Activated T-cell treated with anti-CD3 and anti-CD28 coated beads, Interleukin-2, amount 50 U/mL, for 4 hours (primary cell): ENCODE measurements at places on chromosomes 3 and 15. TPM values are rescaled to one million over a fixed set of nuclear protein-coding genes. Genes with fewer than 3 reads are reported as not detected.

BSN gene
- 0.30 TPM for total RNA-seq

SERINC4 gene
- 0.24 TPM for total RNA-seq

GNAT1 gene
- not detected for total RNA-seq

GATA2 gene
- total RNA-seq: 12.2 TPM

DPPA2 gene
- total RNA-seq: not detected

CCDC51 gene
- total RNA-seq: 29.4 TPM

ZIC1 gene
- not detected for total RNA-seq

ZDHHC3 gene
- 44.5 TPM for total RNA-seq

FOXL2 gene
- not detected for total RNA-seq

TOMM70 gene
- total RNA-seq: 79.5 TPM

SLC38A3 gene
- not detected for total RNA-seq

ISLR gene
- total RNA-seq: 0.26 TPM

PCSK6 gene
- 0.65 TPM for total RNA-seq

NAA50 gene
- total RNA-seq: 228 TPM

GOLGA8J gene
- total RNA-seq: 0.11 TPM

COLQ gene
- 0.71 TPM for total RNA-seq

MKRN2OS gene
- total RNA-seq: not detected

ZIC4 gene
- not detected for total RNA-seq

CD200 gene
- 109 TPM for total RNA-seq

SPRED1 gene
- 4.3 TPM for total RNA-seq

GPR62 gene
- total RNA-seq: not detected

LRRC28 gene
- total RNA-seq: 11.3 TPM

NKIRAS1 gene
- total RNA-seq: 7.4 TPM

MST1R gene
- total RNA-seq: 0.38 TPM

GOLGA8G gene
- not detected for total RNA-seq

ATP13A5 gene
- not detected for total RNA-seq

CDHR4 gene
- not detected for total RNA-seq

MESP2 gene
- total RNA-seq: not detected

ASB14 gene
- total RNA-seq: not detected

TGM5 gene
- not detected for total RNA-seq

RNF123 gene
- total RNA-seq: 34.0 TPM

ADGRG7 gene
- total RNA-seq: not detected

SIDT1 gene
- total RNA-seq: 6.0 TPM

SOX14 gene
- total RNA-seq: not detected
